ENCODE measurements at places on chromosomes 12 and 14.

GRCh38 chr14:60637479-60638315, 11.6 kb downstream of the SIX1 start:
- DNase-seq = no peak

GRCh38 chr14:53964249-53964648, 7.6 kb upstream of the BMP4 start:
- DNase-seq = no peak

DNA sequence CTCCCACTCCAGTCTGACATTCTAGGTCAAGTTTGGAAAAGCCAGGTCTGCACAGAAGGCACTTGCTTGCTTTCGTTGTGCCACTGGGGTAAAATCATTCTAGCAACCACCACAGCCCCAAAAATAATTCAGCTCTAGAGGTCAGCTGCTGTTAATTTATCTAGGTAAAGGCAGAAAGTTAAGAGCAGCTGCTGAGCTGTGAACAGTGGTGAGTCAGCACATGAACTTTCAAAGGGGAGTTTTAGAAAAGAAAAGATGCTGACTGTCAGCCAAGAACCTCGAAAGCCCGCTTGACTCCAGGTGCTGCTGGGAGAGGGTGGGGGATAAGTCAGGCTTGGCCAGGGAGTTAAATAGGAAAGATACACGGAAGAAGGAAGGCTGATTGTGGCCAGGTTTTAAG, 12.7 kb downstream of the CCDC197 start:
- no peak for DNase-seq

DNA sequence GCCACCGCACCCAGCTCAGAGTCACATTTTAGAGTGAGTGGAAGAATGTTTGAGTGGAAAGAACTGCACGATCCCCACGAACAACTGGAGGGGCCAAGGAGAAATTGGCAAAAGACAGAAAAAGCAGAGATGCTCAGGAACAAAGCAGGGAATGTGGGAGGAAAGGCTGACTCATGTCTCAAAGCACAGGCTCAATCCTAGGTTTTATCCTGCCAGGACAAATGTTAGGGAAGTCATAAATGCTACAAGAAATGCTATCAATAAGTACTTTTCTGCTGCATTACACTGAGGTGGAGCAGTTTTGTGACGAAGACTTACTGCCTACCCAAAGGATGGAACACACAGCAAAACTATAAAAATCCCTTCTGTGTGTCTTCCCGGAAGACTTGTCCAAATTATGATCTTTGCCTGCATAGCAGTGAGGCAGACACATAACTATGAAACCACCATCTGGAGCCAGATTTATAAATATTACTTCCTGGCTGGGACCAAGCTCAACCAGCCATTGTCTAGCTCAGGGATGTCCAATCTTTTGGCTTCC, 26.7 kb downstream of the NIN start:
- DNase-seq = no peak

DNA sequence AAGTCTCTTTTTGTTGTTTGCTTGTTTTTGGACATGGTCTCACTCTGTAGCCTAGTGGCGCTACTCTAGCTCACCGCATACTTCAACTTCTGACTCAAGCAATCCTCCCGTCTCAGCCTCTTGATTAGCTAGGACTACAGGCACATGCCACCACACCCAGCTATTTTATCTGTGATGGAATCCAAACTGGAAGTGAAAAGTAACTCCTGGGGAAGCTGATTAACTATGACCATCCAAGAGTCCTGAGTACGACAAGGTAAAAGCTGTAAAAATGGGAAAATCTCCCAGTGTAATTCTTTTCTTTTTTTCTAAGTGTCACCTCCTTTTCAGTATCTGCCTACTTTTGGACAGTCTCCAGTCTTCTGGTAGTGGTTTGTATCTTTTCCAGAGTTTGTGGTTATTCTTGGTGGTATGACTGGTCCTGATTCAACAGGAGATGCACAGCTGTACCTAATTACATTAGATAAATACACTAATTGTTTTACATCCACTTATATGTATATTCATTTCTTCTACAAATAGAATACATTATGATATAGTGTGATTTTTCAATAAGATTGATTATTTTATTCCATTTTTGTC, 97.8 kb downstream of the SLC6A15 start:
- DNase-seq = no peak

- DNase-seq = no peak
Measured at GRCh38 chr12:16119618-16120415, 157.7 kb downstream of the SLC15A5 start.

GRCh38 chr12:38445040-38445439, 128.5 kb downstream of the ALG10B start:
- DNase-seq = no peak

- DNase-seq = no peak
Measured at GRCh38 chr12:79023261-79023660, 158.7 kb downstream of the SYT1 start.

DNA sequence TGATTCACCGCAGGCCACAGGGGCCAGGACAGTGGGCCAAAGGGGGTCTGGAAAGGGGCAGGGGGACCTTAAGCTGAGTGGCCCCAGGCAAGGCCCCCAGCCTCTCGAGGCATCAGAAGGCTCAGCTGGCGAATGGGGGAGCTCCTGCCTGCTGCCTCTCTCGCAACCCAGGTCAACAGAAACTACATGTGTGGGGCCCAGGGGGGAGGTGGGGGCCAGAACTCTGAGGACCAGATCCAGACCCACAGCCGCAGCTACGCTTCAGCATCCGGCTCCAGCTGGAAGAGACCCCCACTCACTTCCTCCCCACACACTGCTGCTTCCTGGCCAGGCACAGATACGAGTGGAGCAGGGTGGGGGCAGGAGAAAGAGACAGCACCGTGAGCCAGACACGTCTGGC, 46.5 kb downstream of the NCOR2 start:
- DNase-seq = no peak

GRCh38 chr12:43336962-43337555, 214.9 kb downstream of the ADAMTS20 start:
- no peak for DNase-seq

DNA sequence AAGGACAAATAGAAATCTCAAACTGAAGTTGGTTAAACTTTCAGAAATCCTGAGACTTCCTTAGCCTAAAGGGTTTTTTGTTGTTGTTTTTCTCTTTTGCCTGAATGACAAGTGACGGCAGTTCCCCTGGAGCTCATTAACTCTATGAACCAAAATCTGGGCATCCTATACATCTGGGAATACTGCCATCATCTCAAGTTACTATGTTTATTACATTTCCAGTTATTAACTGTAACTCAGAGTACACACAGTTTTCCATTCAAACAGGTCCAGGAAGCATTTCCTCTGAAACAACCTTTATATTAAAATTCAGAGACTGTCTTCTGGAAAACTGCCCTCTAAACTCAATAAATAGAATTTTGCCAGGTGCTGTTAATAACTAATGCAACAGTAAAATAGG, 55.6 kb upstream of the CDKL1 start:
- DNase-seq = no peak

GRCh38 chr12:7892186-7892980, 19.7 kb upstream of the SLC2A14 start:
- DNase-seq = no peak

- DNase-seq = no peak
Measured at GRCh38 chr14:65506801-65507200, 94.3 kb downstream of the FUT8 start.
